ENCODE measurements at places on chromosomes 7 and 10.

- DNase-seq = no peak
Observed at GRCh38 chr7:43735802-43736603, 6.7 kb upstream of the COA1 start.

DNA sequence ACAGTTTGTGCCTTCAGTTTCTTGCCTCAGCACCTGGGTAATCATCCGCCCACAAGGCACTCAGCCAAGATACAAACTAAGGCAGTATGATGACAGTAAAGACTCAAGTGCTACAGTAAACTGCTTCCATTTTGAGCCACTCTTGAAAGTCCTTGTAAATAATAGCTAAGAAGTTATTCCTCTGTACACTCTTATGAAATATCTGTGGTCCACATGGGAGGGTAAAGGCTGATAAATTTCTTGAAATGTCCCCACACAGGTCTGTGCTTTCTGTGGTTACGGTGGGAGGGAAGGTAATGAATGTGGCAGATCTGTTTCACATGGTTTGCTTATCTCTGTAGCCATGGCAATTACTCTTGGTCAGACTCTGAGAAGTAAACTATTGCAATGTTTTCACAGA lies 551.0 kb upstream of the ZWINT start:
- no peak for DNase-seq

GRCh38 chr7:114405427-114405826 lies 9.2 kb upstream of the FOXP2 start:
- DNase-seq = no peak

GRCh38 chr10:106608066-106608465 lies 556.4 kb downstream of the SORCS1 start:
- DNase-seq = no peak

- no peak for DNase-seq
Observed at GRCh38 chr10:118957966-118958365, 71.5 kb upstream of the NANOS1 start.

GRCh38 chr10:101972761-101973160 lies 83.2 kb downstream of the ARMH3 start:
- DNase-seq = no peak

- no peak for DNase-seq
Observed at GRCh38 chr10:34327184-34327583, 487.9 kb downstream of the PARD3 start.

GRCh38 chr10:73512207-73512743 lies 16.5 kb upstream of the PPP3CB start:
- DNase-seq = no peak

DNA sequence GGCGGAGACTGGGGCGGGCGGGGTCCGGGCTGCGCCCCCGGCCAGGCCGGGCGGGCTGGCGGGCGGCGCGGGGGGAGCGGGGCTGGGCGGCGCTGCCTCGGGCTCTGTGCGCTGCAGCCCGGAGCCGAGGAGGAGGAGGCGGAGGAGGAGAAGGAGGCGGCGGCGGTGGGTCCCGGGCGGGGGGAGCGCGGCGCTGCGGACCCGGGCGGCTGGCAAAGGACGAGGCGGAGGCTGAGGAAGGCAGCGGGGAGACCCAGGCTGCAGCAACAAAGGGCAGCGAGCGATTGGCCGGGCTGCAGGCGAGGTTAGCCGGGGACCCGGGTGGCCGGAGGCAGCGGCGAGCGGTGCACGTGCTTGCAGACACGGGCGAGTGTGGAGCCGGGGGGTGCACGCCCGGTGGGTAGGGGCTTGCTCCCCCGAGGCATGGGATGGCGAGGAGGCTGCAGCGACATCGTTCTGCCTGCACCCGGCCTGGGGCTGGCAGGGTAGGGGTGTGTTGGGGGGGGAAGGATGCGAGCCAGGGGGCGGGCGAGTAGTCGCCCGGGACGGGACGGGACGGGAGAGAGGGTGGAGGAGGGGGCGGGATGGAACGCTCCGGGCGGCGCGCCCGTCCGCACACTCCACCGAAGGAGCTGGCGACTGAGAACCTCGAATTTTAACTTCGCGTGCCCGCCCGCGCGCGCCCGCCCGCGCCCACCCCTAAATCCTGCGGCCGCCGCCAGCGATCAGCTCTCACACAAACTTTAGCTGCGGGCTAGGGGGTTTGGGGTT lies 844 bp upstream of the KAT6B start:
- DNase-seq = no peak

GRCh38 chr10:16304311-16304710 lies 132.5 kb upstream of the PTER start:
- DNase-seq = no peak

- no peak for DNase-seq
Observed at GRCh38 chr10:63365976-63366765, 99.6 kb downstream of the JMJD1C start.

DNA sequence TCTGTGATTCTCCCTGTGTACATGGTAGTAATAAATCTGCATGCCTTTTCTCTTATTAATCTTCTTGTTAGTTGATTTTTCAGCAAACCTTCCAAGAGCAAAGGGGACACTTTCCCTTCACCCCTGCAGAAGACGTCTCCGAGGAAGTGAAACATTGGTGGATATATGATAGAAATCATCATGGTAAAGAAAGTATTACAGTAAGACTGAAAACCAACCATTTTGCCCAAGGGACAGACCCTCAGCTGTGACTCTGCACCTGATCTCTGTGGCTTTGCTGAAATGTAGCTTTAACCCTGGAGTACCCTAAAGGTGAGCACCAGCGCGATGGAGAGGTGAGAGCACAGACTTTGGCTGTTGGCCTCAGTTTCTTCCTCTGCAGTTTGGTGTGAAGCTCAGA lies 32.8 kb upstream of the MYO3A start:
- no peak for DNase-seq

DNA sequence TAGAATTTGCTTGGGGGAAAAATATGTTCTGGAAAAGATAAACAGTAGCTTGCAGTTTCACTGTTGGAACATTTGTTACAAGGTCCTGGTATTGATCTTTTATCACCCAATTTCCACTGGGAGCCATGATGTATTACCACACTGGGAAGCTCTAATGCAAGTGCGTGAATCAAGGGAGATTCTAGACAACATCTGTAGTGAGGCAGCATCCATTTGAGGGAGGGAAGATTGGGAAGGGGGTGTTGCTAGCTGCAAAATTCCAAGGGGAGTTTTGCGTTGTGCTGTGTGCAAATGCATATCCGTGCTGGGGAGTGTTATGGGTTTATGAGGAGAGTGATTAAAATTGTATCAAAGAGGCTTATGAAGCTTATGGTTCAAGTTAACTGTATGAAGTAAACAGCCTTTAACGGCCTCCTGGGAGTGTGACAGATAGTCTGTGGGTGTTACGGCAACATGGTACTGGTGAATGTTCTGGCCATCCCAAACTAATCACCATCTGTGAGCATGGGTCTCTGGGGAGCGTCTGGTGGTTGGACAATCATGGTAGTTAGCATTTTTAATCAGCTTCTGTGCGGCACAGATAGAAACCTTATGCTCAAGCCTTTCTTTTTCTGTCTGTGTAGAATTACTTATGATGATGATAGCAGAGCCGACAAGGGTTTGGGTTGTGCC lies 601.9 kb upstream of the GALNT17 start:
- no peak for DNase-seq

- DNase-seq = no peak
Observed at GRCh38 chr10:122487174-122487765, 25.9 kb downstream of the HTRA1 start.

DNA sequence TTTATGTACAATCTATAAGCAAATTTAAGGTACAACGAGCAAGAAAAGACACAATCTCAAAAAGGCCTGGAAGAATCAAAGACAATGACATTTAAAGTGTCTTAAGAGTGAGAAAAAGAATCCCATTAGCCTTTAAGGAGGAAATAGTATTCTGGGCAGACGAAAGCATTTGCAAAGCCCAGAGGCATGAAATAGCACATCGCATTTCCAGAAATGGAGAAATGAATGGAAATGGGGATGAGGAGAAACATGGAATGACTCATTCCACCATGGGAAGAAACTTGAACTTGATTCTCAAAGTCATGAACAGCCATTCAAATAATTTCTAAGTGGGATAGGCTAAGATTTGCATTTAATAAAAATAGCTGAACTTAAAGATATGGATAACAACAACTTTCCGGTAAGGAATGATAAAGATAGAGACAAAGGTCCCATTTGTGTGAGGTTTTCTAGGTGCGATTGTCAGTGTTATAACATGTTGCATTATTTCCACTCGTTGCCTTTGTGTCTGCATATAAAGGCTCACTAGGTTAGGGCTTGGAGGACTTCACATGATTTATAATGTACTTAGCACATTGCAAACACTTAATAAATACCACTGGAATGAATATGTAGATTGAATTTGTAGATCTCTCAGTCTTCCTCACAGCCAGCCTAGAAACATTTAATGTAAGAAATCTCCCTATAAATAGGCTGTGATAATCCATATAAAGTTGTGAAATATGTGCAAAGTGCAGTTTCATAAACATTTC lies 310.3 kb upstream of the KLF6 start:
- DNase-seq = no peak

GRCh38 chr7:16841681-16842080 lies 36.9 kb upstream of the AGR2 start:
- no peak for DNase-seq

DNA sequence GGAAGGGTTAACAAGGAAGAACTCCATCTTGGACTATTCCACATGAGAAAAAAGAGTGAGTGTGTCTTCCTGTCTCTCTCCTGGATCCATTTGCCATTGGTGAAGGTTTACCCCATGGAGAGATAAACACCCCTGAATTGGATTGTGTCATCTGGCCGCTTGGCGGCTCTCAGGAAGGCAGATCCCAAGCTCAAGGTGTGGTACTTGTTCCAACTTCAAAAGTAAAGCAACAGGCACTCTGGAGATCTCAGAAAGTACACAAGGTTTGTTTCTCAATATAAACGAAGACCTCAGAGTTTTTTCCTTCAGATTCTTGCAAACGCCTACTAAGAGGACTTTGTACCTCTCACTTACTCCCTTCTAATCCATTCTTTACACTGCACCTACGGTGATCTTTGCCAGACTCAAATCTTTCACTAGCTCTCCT lies 116.7 kb downstream of the REEP3 start:
- DNase-seq = no peak

DNA sequence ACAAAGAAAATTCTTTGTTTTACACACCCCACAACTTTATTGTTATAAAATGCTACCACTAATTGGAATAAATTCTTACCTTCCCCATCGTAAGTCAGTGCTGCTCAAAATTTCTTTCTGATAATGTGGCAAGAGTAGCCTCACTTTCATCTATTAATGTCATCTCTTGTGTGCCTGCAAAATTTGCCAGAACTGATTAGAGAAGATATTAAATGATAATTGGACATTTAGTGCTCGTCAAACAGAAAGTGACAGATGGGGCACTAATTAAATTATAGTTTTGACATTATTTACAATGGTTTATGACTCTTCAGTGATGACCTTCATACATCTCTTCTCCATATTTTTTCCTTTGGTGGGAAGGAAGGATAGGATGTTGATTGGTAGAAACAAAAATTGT lies 690.9 kb downstream of the NXPH1 start:
- no peak for DNase-seq

DNA sequence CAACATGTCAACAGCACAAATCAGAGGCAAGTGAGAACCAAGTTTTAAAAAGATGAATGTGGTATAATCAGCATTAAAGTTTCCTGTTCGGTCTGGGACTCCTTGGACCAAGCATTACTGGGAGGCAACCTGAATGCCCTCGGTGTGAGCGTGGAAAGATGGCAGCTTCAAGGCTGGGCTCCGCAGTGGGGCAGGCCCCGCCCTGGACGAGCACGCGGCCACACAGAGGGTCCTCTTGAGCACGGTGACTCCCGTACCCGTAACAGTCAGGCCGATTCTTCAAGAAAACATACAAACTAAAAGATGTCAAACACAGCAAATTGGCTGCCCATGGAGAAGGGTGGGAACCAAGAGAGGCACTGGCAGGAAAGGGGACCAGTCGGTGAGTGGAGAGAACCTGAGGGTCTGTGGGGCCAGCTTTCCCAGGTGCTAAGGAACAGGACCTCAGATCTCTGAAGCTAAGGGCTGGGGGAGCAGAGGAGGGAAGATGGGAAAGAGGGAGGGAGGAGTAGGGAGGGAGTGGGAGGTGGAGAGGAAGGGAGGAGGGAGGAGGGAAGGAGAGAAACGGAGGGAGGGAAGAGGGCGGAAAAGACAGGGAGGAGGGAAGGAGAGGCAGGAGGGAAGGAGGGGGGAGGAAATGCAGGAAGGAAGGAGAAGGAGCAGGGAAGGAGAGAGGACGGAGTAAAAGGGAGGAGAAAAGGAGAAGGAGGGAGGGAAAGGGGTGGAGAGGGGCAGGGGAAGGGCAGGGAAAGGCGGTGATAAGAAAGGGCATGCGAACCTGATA lies 71.2 kb upstream of the FAM20C start:
- no peak for DNase-seq

DNA sequence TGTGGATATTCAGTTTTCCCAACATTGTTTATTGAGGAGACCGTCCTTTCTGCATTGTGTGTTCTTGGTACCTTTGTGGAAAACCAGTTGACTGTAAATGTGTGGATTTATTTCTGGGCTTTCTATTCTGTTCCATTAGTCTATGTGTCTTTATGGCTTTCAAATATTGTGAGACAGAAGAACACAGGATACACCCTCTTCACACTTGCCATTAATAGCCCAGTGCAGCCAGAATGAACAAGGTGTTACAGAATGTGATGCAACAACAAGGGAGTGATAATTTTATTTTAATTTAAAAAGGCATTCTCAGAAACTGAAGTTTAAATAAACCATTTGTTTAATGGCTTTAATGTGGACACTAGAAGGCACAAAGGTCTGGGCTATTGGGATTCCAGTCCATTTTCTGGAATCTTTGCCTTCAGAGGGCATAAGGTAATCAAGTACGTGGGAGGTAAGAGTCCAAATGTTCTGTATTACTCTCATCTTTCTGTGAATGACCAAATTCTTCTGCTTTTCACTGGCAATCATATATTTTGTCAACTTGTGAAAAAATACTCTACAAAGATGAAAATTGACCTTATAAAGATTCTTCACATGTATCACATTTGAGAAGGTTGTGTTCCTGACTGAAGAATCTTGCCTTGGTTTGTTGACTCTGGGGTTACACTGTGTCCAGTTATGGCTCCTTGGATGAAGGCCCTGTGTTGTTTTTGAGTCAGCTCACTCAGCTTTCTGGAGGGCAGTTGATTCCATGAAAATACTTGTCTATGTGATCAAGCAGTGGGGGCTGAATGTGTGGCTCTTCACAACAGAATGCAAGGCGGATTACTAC lies 962.7 kb downstream of the LRMDA start:
- DNase-seq = no peak

DNA sequence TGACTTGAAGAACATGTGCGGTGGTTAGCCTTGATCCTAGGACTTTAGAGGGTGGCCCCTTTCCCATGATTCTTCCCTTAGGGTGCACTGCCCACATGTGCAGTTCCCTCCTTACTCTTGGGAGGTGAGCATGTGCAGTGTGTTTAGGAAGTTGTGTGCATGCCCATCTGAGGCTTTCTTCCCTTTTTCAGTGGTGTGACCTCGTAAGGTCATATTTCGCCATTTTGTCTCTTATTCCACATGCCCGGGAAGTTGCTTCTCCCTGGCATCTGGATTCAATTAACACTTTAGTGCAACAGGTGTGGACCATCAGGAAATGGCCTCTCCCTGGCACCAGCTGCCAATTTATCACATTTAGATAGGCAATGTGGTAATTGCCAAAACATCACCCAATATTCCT lies 380.6 kb upstream of the VSTM2A start:
- DNase-seq = no peak

Measured in NCI-H774 (cell line).